ENCODE measurements at places on chromosomes 7 and 10. TPM values are rescaled to one million over a fixed set of nuclear protein-coding genes. Genes with fewer than 3 reads are reported as not detected.

OPN4 gene
- not detected for polyA plus RNA-seq

DNA sequence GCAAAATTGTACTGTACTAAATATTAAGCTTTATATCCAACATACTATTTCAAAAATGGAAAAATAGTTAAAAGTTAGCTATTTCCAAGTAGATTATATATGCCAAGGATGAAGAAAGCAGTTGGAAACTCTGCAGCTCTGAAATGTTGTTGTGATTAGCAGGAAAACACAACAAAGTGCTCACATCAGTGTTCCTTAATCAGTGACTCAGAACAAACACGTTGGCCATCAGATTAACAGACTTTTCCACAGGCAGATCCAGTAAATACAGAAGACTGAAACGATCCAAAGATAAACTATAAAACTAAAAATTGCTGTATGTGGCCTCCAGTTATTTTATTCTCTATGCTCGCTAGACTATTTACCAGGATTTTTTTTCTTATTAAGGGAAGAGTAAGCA lies 99.6 kb upstream of the SEMA3D start:
- DNase-seq, result no peak

GRCh38 chr10:11215471-11215870 lies 197.8 kb downstream of the CELF2 start:
- DNase-seq, result no peak

GRCh38 chr7:23445326-23445725 lies 25.0 kb downstream of the IGF2BP3 start:
- no peak for DNase-seq

DNA sequence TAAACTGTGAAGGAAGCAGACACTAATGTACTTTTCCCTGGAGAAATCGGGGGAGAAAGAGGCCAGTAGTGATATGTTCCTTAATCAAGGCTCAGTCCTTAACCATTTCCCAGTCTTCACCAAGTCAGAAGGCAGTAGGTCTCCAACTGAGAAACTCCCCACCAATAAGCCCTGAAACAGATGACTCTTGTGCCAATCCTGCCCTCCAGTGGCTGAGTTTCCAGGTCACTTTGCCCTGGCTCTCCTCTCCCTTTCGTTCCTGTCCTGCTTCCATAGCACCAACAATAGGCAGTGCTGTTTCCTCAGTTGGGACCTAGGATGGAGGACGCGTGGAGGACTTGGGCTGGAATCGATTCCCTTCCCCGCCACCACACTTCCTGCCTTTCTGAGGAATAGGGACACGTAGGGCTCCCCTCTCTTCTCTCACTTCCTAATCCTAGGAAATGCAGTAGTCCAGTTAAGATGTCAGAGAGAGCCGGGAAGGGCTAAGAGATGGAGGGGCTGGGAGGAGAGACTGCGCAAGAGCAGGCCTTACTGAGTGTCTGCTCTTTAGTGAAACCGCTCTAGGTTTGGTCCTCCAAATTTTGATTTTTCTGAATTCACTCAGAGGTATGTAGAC lies 23.4 kb downstream of the ATOH7 start:
- peak; percentile 44 for DNase-seq

ICA1 gene
- polyA plus RNA-seq, result 50.7 TPM

DNA sequence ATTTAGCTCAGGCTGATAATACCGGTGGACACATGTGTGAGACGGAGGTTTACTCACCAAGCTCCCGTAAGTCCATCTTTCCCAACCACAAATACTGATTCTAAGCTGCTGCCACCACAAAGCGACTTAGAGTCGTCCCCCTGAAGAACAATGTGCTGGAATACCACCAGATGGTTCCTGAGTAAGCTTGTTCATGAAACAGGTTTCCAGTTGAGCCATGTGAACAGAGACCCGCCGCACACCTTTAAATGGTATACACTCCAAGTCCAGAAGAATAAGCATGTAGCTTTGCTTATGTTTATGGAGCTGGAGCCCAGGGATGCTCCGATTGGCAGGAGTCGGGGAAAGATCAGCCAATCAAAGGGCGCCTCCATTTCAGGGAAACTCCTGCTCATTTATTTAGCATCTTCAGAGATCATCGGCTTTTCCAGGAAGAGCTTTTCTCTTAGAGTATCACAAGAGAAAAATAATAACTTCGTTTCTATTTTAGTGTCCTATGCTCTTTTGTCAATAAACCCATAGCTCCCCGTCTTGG lies 261.6 kb upstream of the AOAH start:
- DNase-seq, result no peak

CPA2 gene
- 0.28 TPM for polyA plus RNA-seq

SNX13 gene
- 46.4 TPM for polyA plus RNA-seq

BAMBI gene
- polyA plus RNA-seq, result 46.7 TPM

DNA sequence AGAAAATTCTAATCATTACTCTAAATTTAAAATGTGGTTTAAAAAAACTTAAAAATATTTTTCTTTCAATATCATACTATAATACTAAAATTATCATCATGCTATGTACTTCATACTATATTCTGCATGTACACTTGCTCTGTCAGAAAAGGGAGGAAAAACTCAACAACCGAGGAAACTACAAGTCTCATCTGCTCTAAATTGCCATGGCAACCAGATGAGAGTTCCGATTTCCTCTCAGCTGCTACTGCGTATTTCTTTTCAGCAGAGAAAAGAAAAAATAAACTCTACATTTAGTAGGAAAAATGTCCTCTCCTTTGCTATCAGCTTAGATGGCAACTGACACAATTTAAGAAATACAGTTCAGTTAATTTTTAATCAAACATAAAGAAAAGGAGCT lies 178.9 kb downstream of the SRPK2 start:
- DNase-seq, result peak; percentile 34

KCNIP2 gene
- 8.1 TPM for polyA plus RNA-seq

- no peak for DNase-seq
These were observed 90.7 kb downstream of the MKI67 start for GRCh38 chr10:128035557-128035973.

- no peak for DNase-seq
These were observed 171.9 kb upstream of the LRRN3 start for GRCh38 chr7:110918949-110919548.

OR6B1 gene
- 0.03 TPM for polyA plus RNA-seq

- DNase-seq, result no peak
These were observed 185.1 kb downstream of the CTTNBP2 start for GRCh38 chr7:117688126-117688525.

GRCh38 chr7:80624763-80625162 lies 13.7 kb upstream of the CD36 start:
- no peak for DNase-seq

DNA sequence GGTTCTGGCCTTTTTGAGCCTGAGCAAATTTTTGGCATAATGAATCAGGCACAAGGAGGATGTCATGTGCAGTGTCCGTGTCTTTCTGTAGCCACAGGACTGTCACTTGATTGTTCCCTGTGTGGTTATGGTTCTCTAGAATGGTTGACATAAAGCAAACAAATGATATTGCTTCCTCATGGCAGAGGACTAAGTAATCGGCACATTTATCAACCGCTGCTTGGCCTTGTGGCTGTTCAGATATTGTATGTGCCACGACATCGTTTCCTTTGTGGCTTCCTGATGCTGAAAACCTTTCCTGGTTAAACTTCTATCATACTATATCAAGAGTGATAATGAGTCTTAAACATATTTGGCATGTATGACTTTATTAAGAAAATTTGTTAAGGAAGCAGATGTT lies 598.8 kb downstream of the SUGCT start:
- DNase-seq, result no peak

GRCh38 chr10:127243490-127244272 lies 47.3 kb upstream of the INSYN2A start:
- DNase-seq, result no peak

GRCh38 chr7:45149606-45150005 lies 8.0 kb upstream of the RAMP3 start:
- DNase-seq, result no peak

CYP17A1 gene
- 0.39 TPM for polyA plus RNA-seq

NME8 gene
- 0.17 TPM for polyA plus RNA-seq

DNA sequence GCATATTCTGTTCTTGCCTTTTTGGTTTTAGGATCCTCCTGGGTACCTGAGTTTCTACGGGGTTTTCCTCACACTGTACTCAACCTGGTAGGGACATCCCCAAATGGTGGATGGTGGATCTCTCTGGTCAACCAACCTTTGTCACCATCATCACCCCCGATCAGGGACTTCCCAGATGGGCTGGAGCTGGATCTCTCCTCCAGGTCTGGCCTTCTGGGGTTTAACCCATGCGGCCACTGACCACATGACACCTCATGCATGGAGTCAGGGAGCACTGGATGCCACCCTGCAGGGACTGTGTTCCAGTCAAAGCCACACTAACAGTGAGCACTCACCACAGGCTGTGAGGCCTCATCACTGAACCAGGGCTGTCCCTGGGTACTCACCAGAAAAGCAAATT lies 80.0 kb downstream of the CELF2 start:
- no peak for DNase-seq

BTRC gene
- 23.0 TPM for polyA plus RNA-seq

NCF1 gene
- 1.6 TPM for polyA plus RNA-seq

DNA sequence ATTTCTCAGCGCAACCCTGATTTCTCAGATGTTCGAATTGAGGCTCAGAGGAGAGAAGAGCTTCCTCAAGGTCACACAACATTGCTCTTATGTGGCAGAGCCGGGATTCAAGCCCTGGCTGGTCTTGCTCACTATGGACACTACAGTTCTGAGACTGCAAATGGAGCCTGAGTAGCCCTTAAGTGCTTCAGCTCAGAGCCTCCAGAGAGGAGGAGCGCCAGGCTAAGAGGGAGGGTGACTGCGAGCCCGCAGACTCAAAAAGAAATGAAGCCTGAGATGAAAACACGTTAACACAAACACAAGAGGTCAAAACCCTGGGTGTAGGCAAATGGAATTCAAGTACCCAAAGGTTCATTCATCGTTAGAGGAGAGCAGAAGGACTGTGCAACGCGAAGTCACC lies 13.9 kb downstream of the ARHGAP22 start:
- no peak for DNase-seq

PRR15 gene
- polyA plus RNA-seq, result 14.6 TPM

DNA sequence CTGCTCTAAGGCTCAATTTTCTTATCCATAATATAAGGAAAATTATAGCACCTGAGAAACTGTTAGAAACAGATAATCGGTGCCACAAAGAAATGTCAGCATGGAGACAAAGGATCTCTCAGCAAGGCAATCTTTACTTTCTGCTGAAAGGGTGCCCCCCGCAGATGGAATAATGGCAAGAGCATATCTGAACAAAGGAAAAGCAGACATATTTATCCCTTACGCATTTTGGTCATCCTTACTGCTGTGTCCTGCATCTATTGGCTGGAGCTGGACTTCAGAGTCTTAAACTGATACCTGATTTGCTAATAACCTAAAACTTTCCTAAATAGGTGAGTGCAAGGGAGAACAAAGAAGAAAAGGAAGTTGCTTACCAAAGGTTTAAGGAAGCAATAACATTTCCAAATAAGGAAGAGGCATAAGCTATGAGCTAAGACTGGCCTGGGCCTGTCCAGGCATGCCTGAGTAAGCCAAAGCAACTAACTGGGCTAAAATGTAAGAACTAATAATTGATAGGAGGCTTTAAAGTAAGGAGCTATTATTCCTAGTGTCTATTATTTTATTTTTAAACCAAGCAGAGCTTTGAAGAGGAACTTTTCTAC lies 39.6 kb upstream of the ELMO1 start:
- no peak for DNase-seq

- DNase-seq, result no peak
These were observed 169.5 kb upstream of the ADCY1 start for GRCh38 chr7:45404622-45405021.
